MM.1S (cell line): ENCODE measurements at places on chromosomes 2 and 18.

DNA sequence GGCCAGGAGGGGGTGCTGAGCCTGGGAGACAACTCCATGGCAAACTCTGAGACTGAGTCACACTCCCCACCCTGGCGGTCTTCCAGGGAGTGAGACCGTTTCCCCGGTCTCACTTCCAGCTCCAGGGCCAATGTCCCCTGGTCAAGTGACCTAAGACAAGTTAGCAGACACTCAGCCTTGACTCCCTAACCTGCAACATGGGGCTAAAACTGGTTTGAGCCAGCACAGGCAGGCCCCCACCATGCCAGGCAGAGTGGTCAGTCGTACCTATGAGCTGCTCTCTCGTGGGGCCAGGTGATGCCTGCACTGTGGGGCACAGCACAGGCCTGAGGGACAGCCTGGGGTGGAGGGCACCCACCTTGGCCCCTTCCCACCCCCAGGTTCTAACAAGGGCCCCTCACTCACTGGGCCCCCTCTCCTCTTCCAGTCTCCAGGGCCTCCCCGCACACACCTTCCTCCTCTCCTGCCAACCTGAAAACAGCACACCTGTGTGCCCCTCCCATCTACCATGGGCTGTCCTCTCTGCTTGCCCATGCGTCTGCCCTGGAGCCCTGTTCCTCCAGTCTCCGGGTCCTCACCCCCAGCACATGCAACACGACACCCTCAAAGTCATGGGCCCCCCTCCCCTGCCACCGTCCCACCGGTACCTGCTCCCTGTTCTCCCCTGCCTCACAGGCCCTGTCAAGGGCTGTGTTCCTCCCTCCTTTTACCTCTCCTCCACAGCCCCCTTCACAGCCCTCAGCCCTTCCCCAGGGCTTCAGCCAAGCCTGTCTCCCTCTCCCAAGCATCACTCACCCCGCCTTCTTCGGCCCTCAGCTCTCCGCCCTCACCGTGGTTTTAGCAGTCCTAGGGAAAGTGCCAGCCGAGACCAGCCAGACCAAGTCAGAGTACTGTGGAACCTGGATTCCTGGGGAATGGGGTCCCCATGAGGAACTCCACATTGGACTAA lies 1.6 kb downstream of the GPR17 start:
- DNase-seq, result no peak

DNA sequence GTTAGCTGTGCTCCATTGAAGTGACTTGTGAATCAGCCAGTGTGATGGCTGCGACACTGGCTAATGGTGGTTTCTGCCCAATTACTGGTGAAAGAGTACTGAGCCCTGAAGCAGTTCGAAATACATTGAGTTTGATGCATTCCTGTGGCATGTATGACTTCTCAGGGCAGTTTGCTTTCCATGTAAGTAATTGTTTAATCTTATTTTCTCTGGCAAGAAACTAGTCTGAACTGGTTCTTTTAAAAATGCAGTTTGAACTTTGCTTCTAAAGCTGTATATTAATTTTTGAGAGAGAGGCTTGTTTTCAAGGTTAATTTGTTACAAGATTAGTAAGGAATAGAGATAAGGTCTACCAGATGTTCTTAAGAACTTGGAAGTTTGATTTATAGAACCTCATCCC lies 46.7 kb downstream of the GLS start:
- no peak for DNase-seq

GRCh38 chr2:233352141-233352842 lies 2.0 kb upstream of the DGKD start:
- DNase-seq, result no peak

DNA sequence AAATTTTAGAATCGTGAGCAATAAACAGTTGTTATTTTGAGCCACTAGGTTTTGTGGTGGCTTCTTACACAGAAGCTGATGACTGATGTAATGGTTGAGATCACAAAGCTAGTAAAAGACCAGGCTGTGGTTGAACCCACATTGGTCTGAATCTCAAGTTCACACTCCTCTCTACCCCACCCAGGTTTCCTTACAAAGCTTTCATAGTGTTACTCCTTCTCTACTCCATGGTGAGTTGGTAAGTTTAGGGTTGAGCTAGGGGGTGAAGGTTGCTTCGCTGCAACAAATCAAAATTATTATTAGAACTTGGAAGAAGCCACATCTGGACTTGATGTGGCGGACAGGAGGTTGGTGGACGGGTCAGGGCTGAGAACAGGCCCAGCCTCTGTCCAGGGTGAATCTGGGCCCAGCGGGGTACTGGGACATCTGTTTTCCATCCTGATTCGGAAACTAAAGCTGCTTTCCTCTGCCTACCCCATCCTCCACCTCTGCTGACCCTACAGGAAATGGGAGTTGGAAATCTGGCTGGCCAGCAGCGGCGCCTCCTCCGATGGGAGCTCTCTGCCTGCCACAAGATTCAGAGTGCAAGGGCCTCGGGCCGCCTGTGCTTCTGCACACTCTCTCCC lies 86.3 kb downstream of the ZFP36L2 start:
- no peak for DNase-seq

DNA sequence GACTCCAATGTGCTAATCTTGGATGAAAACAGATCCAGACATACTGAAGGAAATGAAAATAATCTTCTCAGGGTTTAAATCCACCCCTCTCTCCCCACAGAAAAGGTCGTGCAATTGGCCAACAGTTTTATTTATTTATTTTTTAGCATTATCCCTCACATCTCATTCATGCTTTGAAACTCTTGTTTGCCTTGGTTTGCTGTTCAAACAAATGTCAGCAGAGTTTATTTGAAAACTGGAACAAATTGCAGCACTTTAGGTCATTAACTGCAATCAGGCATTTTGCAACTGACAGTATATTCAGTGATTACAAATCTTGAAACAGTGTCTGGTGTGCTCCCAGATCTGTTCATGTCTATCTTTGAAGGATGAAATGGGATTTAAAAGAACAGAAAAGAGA lies 220.6 kb downstream of the SLC4A10 start:
- DNase-seq, result no peak

- DNase-seq, result no peak
These were observed 82.2 kb upstream of the HDAC4 start for GRCh38 chr2:239482778-239483712.

GRCh38 chr18:62499263-62499650 lies 23.6 kb upstream of the ZCCHC2 start:
- no peak for DNase-seq

DNA sequence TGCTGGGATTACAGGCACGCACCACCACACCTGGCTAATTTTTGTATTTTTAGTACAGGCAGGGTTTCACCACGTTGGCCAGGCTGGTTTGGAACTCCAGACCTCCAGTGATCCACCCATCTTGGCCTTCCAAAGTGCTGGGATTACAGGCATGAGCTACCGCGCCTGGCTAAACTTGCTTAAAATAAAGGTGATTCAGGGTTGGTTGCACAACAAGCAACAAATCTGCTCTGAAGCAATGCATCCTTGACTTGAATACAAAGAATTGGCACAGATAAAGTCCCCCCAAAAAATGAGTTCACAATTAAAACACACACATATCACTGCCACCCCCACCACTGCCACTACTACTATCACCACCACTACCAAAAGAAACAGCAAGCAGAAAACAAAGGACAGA lies 34.9 kb downstream of the CCDC88A start:
- DNase-seq, result no peak

DNA sequence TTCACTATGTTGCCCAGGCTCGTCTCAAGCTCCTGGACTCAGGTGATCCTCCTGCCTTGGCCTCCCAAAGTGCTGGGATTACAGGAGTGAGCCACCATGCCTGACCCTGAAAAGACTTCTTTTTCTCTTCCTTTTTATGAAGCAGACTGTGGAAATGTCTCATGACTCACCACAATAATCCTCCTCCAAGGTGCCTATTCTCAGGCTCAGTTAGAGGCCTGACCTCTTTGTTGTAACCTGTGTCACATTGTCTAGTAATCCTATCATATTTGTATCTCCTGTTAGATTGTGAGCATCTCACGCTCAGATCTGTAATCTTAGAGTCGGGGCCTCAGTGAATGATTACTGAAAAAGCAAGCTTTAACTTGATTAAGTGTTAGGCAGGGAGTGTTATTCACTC lies 18.3 kb upstream of the TAF4B start:
- no peak for DNase-seq

- peak; percentile 50 for DNase-seq
These were observed 8.5 kb downstream of the IRS1 start for GRCh38 chr2:226791056-226791486.

GRCh38 chr2:222864296-222864695 lies 3.5 kb downstream of the ACSL3 start:
- no peak for DNase-seq
